ELR (cell line): ENCODE measurements at places on chromosomes 3 and 15.
A peak's percentile ranks its signal among the peaks of the same experiment; 100 is the strongest.

DNA sequence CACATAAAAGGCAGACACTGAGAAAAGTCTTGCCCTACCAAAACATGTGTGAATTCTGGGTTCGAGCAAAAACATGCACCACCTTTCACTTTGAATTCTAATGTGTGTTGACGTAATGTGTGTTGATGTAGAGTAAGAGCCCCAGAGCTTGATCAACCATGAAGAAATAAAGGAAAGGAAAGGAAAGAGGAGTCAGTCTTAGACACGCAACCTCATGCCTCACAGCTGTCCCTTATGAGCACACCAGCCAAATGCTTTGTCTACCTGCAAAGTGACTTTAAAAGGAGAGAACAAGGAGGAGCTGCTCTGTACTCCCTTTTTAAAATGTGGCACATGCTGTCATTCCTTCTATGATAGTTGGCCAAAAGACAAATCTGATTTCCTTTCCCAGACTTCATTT lies 80.8 kb downstream of the RFTN1 start:
- no peak for DNase-seq

DNA sequence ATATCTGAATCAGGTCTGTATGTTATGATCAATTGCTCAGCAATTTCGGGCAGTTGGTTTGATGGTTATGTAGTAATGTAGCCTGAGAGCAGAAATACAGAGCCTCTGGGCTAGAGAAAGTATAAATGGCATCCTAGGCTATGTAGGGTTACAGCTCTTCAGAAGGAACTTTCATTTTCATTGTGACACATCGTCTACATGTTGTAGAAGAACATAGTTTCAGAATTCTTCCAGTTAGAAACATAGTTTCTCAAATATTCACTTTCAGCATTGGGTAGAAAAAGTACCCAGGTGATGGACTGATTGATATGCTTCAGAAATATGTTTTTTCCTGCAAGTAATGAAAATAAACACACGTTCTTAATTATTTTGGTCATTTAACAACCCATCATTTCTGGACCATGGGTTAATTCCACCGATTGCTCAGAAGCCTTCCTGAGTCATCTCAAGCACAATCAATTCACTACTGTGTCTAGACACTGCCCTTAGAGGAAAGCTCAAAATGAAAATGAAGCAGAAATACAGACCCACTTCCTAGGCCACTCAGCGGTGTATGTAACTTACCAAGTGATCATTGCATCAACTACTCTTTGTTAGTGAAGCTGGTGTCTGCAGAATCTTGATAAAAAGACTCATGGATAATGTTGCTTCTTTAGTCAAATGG lies 88.8 kb upstream of the TSEN2 start:
- peak; percentile 49 for DNase-seq

- DNase-seq, result no peak
Observed at GRCh38 chr3:124276133-124276532, 284.2 kb upstream of the ROPN1 start.

DNA sequence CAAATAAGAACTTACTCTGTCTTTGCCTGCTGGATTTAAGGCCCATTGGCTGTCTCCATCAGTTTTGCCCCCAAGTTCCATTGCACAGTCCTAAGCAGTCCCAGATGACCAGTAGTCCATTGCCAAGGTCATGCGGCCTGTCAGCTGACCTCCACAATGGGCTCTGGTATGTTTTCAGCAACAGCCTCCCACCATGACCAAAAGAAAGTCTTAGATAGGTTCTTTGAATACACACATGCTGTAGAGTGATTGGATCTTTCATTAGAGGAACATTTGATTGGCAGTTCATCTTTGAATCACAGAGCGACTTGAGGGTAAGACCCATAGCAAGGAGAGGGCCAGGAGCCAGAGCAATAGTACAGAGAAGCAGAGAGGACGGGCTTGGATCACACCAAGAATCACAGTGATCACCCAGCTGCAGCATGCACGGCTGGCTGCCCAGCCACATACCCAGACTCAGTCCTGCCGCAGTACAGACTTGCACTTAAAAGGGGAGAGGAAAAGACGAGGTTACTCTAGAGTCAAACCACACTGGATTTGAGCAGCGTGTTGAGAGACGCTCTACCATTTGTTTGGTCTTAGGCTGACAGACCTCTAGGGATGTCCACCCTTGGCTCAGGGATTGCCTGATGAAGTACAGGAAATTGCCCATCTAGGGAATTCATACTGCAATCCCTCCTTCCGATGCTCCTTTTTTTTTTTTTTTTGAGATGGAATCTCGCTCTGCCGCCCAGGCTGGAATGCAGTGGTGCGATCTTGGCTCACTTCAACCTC lies 50.4 kb downstream of the APH1B start:
- no peak for DNase-seq

DNA sequence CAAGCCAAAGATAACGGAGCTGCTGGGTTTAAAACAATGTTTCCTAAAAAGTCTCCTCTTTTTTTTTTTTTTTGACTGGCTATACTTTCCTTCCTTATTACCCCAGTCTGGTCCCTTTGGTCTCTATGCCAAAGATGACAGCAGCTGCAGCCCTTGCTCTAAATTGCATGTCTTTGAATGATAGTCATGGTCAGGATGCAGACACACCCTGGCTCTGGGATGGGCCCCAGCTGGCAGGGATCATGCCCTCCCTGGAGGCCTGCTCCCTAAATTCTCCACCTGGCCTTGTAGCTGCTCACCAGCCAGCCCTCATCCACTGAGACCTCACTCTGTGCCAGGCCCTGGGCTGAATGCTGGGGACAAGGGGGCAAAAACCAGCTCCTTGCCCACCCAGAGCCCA lies 95.8 kb downstream of the MESD start:
- no peak for DNase-seq
